Neuronal stem cell (in vitro differentiated cells): ENCODE measurements at places on chromosomes 1 and 21.

DNA sequence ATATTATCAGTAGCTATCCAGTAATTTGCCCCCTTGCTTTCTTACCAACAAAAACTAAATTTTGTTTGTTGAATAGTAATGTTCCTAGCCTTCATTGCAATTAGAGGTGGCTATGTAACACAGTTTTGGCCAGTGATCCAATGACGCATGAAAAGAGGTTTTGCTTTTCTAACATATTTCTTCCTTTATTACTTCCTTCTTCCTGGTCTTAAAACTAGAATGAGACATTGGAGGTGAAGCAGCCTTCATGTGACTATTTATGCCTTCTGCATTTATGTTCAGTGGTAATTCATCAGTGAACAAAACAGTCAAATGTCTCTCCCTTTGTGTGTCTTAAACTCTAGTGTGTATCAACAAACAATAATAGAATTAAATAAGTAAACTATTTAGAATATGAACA is 35.5 kb downstream of the LRIF1 start:
- no peak for DNase-seq
- H3K36me3 ChIP-seq = no peaks in the 10 kb centered on the region
- no peaks in the 10 kb centered on the region for H3K27me3 ChIP-seq
- no peak overlapping the region for H3K27ac ChIP-seq

DNA sequence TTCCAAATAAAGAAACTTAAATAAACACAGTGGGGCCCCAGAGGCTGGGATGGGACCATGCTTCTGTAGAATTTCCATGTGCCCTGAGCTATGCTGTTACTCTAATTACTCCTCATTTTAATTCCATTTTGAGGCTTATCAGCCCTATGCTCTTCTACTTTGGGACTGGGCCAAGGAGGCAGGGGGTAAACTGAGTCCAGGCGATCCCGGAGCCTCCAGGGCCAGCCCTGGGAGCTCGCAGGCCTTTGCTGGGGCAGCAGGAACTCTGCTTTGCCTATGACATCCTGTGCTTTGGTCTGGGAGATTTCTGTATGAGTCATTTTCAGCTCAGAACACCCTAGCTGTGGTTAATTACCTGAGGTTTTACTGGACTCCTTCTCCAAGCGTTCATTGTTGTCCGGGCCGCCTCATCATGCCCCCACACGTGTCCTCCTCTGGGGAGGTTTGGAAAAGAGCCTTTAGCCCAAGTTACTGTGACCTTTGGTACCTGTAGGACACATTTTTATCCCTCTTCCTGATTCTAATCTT is 95.7 kb downstream of the RHOU start:
- no peak overlapping the region for H3K27ac ChIP-seq
- no peak for DNase-seq
- H3K27me3 ChIP-seq = no peaks in the 10 kb centered on the region
- H3K4me1 ChIP-seq = peaks cover 7% of the 10 kb centered on the region

GRCh38 chr1:33872683-33873082 is 8.8 kb downstream of the HMGB4 start:
- H3K27me3 ChIP-seq = no peaks in the 10 kb centered on the region
- no peak overlapping the region for H3K4me3 ChIP-seq
- H3K27ac ChIP-seq = no peak overlapping the region
- peak; percentile 17 for DNase-seq
- H3K36me3 ChIP-seq = no peaks in the 10 kb centered on the region
- H3K4me1 ChIP-seq = no peaks in the 10 kb centered on the region

DNA sequence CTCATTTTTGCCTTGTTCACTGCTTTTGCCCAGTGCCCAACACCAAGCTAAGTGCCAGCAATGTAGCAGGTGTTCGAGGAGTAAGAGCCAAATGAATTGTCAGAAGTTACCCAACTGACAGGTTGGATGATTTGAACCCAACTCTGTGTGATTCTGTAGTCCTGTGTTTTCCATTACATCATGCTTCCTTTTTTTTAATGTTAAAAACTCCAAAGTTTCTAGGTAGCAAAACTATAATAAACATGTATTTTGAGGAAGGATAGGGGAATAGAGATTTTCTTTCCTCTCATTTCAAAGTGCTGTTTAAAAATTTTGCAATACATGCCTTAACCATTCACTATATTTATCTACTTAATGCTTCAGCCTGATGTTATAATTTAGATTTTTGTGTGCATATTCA is 34.1 kb downstream of the BCL9 start:
- no peaks in the 10 kb centered on the region for H3K36me3 ChIP-seq
- no peak for DNase-seq
- peaks cover 2% of the 10 kb centered on the region for H3K4me1 ChIP-seq
- H3K4me3 ChIP-seq = no peak overlapping the region
- no peaks in the 10 kb centered on the region for H3K27me3 ChIP-seq

GRCh38 chr1:189499736-189500135 is 977.9 kb downstream of the BRINP3 start:
- H3K27ac ChIP-seq = no peak overlapping the region
- no peaks in the 10 kb centered on the region for H3K36me3 ChIP-seq
- H3K4me1 ChIP-seq = no peaks in the 10 kb centered on the region
- H3K27me3 ChIP-seq = no peaks in the 10 kb centered on the region
- no peak for DNase-seq

- H3K27ac ChIP-seq = no peak overlapping the region
- peaks cover 1% of the 10 kb centered on the region for H3K27me3 ChIP-seq
- H3K4me3 ChIP-seq = no peak overlapping the region
- DNase-seq = no peak
- no peaks in the 10 kb centered on the region for H3K36me3 ChIP-seq
- peaks cover 2% of the 10 kb centered on the region for H3K4me1 ChIP-seq
Measured at GRCh38 chr1:175167861-175168260, 24.7 kb downstream of the KIAA0040 start.

DNA sequence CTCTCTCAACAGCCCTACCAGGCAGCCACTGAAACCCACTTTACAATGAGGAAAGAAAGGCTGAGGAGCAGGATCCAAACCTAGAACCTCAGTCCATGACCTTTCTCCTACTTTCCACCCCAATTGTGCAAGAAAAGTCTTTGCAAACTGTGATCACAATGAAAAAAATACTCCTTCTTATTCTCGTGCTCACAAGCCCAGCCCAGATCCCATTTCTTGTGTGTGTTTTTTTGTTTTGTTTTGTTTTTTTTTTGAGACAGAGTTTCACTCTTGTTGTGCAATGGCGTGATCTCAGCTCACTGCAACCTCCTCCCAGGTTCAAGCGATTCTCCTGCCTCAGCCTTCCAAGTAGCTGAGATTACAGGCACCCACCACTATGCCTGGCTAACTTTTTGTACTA is 97.7 kb downstream of the CRYAA start:
- H3K27me3 ChIP-seq = peaks cover 3% of the 10 kb centered on the region
- no peak for DNase-seq
- peaks cover 2% of the 10 kb centered on the region for H3K36me3 ChIP-seq
- no peak overlapping the region for H3K4me3 ChIP-seq

DNA sequence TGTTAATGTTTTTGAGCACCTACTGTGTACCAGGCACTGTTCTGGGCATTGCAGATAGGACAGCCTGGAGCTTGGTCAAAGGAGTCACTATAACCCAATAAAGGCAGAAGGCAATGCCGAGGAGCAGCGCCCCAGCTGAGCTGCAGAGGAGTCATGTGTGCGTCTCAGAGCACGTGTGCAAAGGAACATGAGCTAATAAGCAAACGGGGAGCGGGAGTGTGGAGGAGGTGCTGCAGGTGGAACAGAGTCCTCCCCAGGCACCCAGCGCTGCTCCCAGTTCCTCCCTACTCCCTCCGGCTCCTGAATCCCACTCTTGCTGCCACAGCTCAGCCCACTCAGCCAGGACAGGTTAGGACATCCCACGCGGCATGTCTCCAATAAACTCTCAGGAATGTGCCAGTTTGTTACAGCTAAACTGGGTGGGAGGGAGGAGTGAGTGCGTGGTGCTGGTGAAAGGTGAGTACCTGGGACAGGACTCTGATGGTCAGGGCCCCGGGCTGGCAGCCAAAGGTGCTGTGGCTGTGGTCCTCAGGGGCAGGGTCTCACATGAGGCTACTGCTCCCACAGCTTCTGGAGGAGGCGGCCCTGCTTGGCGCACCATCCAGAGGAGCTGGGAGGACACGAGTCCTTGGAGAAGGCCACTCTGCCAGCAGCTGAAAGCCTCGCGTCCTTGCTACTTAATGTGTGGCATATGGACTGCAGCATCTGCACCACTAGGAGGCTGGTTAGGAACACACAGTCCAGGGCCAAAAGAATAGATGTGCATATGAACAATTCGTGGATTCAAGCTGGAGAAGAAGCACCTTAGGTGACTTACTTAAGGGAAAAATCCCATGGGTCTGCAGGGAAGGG is 52.3 kb downstream of the GRIK3 start:
- no peak overlapping the region for H3K27ac ChIP-seq
- H3K36me3 ChIP-seq = no peaks in the 10 kb centered on the region
- H3K4me3 ChIP-seq = no peak overlapping the region
- H3K4me1 ChIP-seq = peaks cover 17% of the 10 kb centered on the region
- H3K27me3 ChIP-seq = no peaks in the 10 kb centered on the region

DNA sequence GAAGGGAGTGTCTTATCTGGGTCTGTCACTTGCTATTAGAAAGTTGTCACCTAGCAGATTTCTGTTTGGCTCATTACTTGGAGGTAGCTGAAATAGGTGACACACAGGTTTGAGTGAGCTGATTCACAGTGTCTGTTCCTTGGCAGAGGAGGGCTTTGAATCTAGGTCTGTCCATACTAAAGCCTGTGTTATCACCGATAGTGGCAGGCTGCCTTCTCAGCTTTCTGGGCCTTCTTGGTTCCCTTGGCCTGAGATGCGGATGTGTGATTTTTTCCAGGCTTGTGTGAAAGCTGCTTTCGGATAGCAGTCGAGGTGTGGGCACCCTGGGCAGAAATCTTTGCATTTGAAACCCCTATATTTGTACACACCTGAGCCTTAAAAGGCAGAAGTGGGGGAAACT is 73.9 kb downstream of the ACTL8 start:
- H3K4me3 ChIP-seq = no peak overlapping the region
- H3K36me3 ChIP-seq = no peaks in the 10 kb centered on the region
- DNase-seq = no peak
- no peaks in the 10 kb centered on the region for H3K27me3 ChIP-seq

- no peak overlapping the region for H3K27ac ChIP-seq
- H3K27me3 ChIP-seq = no peaks in the 10 kb centered on the region
- no peaks in the 10 kb centered on the region for H3K36me3 ChIP-seq
- no peak for DNase-seq
Measured at GRCh38 chr1:57474137-57474750, 50.4 kb upstream of the DAB1 start.

GRCh38 chr1:11979028-11979850 is 1.0 kb upstream of the MFN2 start:
- H3K27me3 ChIP-seq = no peaks in the 10 kb centered on the region
- peaks cover 18% of the 10 kb centered on the region for H3K36me3 ChIP-seq
- H3K27ac ChIP-seq = no peak overlapping the region
- H3K4me1 ChIP-seq = peaks cover 23% of the 10 kb centered on the region

GRCh38 chr1:42730002-42730401 is 10.0 kb downstream of the CLDN19 start:
- H3K27ac ChIP-seq = no peak overlapping the region
- no peak for DNase-seq
- no peak overlapping the region for H3K4me3 ChIP-seq
- no peaks in the 10 kb centered on the region for H3K4me1 ChIP-seq
- no peaks in the 10 kb centered on the region for H3K27me3 ChIP-seq

- no peak overlapping the region for H3K27ac ChIP-seq
- DNase-seq = no peak
- H3K36me3 ChIP-seq = no peaks in the 10 kb centered on the region
- H3K27me3 ChIP-seq = no peaks in the 10 kb centered on the region
- no peak overlapping the region for H3K4me3 ChIP-seq
Measured at GRCh38 chr1:173297798-173298391, 90.8 kb upstream of the TNFSF4 start.

DNA sequence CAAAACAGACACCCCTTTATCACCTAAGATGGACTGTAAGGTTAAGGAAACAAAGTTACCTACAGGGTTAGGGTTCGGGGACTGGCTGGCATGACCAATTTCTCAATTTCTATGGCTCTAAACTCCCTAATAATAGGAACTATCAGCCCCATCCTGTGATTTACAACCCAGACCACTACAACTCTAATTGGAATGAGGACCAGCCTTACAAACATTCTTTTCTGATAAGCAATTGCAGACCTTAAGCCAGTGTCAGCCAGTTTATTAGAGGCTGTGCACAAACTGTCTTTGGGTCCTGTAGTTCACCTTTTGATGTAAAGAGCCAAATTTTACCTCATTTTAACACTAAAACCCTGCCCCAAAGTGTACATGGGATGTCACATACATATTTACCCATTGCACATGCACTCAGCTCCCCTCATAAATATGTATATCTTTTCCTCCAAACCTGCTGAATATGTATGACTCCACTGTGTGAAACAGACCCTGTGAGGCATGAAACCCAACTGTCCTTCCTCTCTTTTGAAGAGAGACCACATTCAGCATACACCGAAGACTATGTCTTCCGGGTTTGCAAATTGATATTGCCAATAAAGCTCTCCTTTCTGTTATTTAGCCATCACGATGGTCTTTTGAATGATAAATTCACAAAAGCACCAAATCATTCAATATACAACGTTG is 7.3 kb upstream of the APP start:
- no peak for DNase-seq
- H3K36me3 ChIP-seq = no peaks in the 10 kb centered on the region
- H3K4me1 ChIP-seq = peaks cover 9% of the 10 kb centered on the region
- H3K27ac ChIP-seq = no peak overlapping the region

DNA sequence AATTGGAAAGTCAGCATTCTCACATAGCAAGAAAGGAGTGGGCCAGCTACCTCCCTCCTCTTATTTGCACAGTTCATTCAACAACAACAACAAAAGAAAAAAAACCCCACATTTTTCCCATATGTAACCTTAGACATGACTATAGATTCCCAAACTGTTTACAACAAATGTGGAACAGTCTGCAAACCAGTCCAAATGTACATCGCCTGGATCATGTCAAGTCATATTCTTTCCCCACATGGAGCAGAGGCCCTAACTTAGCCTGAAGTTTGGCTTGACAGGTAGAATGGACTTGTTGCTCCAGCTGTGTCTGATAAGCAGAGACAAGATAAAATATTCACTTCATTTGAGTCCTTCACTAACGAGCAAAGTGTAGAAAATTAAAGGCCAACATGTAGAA is 81.7 kb upstream of the COL24A1 start:
- H3K36me3 ChIP-seq = no peaks in the 10 kb centered on the region
- no peak overlapping the region for H3K27ac ChIP-seq
- H3K27me3 ChIP-seq = no peaks in the 10 kb centered on the region

GRCh38 chr1:64315402-64315801 is 112.0 kb downstream of the UBE2U start:
- H3K27me3 ChIP-seq = no peaks in the 10 kb centered on the region
- no peaks in the 10 kb centered on the region for H3K36me3 ChIP-seq
- peaks cover 2% of the 10 kb centered on the region for H3K4me1 ChIP-seq

- no peak for DNase-seq
- peaks cover 1% of the 10 kb centered on the region for H3K4me1 ChIP-seq
- H3K27ac ChIP-seq = no peak overlapping the region
- no peaks in the 10 kb centered on the region for H3K27me3 ChIP-seq
Measured at GRCh38 chr1:168498159-168498631, 45.6 kb downstream of the XCL2 start.
